Endothelial cell (in vitro differentiated cells): ENCODE measurements at places on chromosomes 5 and 9. TPM values are rescaled to one million over a fixed set of nuclear protein-coding genes. Genes with fewer than 3 reads are reported as not detected.
A peak's percentile ranks its signal among the peaks of the same experiment; 100 is the strongest.

The DBH gene
- 0.08 TPM for total RNA-seq

The ARSI gene
- 3.8 TPM for total RNA-seq

The IL9 gene
- not detected for total RNA-seq

The ESM1 gene
- total RNA-seq = 8.2 TPM

The SMU1 gene
- 23.7 TPM for total RNA-seq

- no peak for DNase-seq
These were observed 2.1 kb upstream of the ALDH7A1 start for GRCh38 chr5:126597156-126597555.

- peak; percentile 64 for DNase-seq
These were observed 16.7 kb upstream of the MTMR12 start for GRCh38 chr5:32329395-32329834.

DNA sequence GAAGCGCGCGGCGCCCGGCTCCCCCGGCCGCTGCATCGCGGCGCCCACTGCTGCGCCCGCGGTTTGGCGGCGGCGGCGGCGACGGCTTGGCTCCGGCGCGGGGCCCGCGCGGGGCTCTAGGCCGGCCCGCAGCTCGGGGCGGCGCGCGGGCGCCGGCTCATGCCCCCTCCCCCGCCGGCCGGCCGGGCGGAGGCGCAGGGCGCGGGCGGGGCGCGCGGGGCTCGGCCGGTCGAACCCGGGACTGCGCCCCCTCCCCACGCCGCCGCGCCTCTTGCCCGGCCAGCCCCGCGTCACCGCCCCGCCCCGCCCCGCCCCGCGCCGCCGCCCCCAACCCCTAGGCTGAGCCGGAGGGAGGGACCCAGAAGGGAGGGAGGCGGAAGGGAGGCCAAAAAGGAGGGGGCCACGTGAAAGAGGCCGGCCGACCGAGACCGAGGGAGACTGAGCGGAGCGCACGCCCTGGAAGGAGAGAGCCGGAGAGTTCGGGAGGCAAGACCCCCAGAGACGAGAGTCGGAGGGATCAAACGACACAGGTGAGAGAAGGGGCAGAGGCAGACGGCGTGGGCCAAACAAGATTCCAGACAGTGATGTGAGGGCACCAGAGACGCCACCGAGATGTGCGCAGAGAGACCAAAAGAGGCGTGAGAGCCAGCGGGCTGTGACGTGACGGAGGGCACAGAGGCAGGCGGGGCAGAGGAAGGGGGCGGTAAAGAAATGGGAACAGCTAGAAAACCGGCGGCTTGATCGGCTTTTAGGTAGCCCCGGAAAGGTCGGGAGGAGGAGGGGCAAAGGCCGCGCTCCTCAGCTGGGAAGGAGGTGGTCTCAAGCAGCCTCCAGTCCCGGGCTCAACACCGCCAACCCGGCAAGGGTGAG lies at the start of gene BARX1:
Gene BARX1, minus strand, starts transcription at position 245 of the 870 bp plus-strand sequence. Its CDS starts 209 bp downstream, at position 36.
- no peak for DNase-seq

DNA sequence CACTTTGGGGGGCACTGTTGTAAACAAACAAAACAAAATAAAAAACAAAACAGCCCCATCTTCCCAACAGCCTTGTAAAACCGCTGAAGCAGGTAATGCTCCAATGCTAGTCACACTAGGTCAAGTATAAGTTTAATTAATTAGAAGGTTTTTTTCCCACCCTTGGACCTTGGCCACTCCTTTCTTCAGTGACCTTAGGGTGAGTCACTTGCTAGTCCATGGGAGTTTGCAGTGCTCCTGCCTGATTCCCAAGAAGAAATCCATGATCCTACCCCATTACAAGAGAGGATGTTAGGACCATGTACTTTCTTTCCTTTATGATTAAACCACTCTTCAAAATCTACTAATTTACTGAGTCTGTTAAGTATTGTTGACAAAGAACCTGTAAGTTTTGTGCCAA lies 192.2 kb upstream of the CDKN2B start:
- no peak for DNase-seq

GRCh38 chr9:9598723-9599122 lies 1014.1 kb downstream of the PTPRD start:
- DNase-seq = no peak

DNA sequence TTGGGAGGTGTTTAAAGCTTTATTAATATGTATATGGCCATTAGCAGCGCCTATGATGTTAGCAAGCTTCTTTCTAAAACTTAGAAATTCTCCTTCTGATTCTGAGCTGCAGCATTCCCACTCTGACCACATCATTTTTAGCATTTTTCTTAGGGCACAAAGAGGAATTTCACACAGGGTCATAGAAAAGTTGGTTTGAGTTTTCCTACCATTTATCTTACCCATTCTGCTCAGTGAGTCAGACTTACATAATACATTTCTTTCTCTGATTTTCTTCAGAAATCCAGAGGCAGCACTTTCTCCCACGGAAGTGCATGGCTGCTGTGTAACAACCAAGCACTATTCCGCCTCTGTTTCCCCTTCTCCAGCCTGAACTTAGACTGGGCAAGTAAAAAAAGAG lies 246.6 kb downstream of the ARL15 start:
- no peak for DNase-seq

GRCh38 chr5:128815201-128815600 lies 150.1 kb upstream of the SLC27A6 start:
- DNase-seq = no peak

- no peak for DNase-seq
These were observed 21.5 kb upstream of the JADE2 start for GRCh38 chr5:134503937-134504437.

DNA sequence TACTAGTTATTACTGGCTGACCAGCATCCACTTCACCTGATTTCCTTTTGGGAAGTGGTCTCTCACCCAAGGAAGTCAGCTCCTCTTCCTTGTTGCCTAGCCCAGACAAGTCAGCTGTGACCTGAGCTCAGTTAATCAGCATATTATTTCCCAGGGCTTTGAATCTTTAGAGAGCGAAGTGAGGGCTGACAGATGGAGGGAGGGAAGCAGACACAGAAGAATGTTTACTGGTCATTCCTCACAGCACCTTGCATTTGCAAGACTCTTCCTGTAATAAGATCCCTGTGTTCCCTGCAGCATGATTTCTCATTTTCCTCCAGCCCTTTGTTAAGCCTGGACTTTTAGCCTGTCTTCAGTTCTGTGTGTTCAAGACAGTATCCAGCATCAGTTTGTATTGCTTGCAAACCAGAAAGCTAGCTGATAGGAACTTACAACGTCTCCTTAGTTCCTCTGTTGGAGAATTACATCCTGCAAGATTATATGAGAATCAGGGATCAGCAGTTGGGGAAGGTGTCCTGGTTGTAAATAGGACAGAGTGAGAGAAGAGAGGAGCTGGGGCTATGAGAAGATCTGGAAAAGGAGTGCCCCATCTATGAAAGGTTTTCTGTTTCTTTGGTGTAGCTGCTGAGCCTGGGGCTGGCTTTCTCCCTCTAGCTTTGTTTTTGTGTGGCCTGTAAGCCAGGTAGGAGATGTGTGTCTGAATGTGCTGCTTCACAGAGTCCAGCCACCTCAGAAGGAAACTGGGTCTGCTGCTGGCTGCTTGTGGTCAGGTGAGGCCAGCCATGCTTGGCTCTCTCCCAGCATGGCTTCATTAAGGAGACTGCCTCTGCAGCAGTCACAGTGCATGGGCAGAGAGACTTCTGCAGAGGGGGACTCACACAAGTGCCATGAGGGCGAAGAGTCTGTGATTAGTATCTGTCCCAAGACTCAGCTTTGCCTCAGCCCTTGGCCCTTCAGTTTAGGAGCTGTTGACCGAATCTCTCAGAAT lies 50.3 kb downstream of the MAN2A1 start:
- DNase-seq = peak; percentile 4

GRCh38 chr5:167412556-167412955 lies 878.9 kb upstream of the WWC1 start:
- no peak for DNase-seq
